ENCODE measurements at places on chromosomes 3 and 15.

DNA sequence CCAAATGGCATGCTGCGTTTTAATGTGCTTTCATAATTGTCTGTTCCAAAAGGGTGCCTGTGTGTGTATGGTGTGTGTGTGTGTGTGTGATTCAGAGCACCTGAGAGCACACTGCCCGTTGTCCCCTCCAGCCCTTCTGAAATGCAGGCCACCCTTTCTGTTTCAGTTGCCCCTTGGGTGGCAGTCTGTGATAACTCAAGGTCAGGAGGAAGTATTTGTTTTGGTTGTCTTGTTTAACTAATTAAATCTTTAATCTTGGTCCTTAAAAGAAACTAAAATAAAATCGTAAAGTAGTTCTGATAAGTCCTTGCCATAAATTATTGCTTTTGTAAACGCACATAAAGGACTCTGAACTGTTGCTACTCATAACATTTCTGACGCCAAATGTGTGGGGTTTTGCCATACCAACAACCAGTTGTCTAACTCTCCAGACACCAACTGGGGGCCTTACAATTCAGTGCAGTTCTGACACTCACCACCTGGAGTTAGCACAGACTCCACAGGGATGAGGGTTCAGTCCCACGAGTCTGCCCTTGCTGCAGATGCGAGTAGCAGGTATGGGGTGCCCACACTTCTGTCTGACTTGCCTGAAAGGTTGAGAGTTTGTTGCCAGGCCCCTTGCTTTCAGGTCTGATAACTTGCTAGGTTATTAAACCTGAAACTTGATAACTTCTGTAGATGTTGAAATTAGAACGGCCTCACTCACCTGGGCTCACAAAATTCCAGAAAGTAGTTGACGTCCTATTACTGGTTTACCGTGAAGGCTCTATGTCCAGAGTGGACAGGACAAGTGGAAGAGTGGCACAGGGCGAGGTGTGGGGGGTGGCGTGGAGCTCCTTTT is 157.3 kb downstream of the IGF1R start:
- DNase-seq: no peak

GRCh38 chr3:109059264-109059663 is 58.7 kb downstream of the MORC1 start:
- no peak for DNase-seq

DNA sequence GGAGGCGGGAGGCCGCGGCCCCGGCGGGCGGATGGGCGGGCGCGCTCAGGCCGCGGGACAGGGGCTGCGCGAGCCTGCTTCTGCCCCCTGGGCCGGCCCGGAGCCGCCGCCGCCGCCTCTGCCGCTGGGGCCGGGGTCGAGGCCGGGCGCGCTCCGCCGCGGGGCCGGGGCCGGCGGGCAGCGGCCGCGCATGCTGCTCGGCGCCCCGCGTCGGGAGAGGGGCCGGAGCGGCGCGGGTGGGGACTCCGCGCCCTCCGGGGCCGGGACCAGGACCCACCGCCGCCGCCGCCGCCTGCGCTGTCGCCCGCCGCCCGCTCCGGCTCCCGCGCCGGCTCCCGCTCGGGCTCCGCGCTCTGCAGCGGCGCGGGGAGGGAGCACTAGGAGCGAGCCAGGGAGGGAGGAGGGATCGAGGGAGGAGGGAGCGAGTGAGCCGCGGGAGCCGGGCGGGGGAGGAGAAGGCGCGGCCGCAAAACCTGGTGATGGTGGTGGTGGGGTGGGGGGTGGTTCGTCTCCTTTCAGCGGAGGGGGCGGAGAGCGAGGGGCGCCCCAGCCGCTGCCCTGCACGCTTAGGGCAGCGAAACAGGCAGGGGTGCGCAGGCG is at the start of gene LINGO1:
Gene LINGO1 (minus strand): TSS at position 379 of the 600 bp plus-strand sequence. CDS start 597 bp downstream, outside the sequence.
- no peak for DNase-seq

DNA sequence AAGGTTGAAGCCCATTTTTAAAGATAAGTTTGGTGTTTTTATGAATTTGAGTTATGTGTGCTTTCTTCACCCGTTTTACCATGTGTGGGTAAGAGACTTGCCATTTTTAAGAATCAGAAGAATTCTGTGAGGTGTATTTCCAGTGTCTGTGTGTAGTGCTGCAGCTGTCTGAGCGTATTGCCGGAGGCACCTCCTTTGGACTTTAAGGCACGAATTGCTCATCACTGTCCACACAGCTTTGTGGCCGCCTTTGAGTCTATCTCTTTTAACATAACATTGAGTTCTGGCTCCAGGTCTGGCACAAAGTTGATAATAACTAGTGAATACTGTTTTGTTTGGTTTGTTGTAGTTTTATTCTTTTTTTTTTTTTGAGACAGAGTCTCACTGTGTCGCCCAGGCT is 25.8 kb downstream of the SCG5 start:
- DNase-seq: no peak

DNA sequence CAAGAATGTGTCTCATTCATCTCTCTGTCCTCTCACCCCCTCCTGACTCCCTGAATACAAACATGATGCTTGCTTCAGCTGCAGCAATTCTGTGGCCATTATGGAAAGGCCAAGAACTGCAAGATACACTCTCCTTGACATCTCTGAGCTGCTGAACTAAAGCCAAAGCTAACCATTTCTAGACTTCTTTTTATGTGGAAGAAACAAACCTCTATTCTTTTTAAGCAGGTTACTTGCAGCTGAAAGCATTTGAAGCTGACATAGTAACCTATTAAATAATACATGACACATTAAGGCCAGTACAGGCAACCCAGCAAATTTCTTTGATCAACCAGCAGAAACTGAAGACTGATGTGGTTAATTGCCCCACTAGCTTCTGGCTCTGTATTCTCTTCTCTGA is 17.5 kb downstream of the FHIT start:
- DNase-seq: no peak

DNA sequence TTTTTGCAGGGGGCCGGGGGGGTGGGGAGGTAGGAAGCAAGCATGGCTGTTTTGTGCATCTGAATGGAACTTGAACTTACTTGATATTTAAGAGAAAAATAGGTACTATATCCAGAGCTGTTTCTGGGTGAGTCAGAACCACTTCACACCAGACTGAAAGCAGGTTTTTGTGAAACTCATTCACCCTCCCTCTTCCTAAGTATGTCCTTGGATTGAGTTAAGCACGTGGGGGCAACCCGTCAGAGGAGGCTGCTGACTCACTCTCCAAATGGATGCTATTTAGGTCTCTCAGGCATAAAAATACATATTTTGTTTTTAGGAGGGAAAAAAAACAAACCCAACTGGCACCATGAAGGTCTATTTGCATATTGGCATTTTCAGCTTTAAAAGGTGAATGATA is 270.3 kb downstream of the RYR3 start:
- no peak for DNase-seq

DNA sequence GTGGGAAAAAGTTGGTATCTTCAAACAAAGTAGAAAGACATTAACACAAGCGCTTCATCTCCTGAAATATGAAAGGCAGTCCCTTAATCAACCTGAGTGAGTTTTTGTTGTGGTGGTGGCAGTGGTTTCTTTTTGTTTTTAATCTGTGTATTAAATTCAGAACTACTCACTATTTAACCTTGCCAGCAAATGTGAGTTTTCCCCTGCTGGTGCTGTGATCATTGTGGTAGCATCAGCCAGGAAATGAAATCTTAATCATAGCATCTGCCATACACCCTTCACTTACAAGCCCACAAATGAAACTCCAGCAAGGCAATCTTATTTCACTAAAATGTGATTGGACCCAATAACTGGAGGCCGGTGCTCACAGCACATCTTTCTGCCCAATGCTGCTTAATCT is 229.7 kb downstream of the SHOX2 start:
- no peak for DNase-seq

- DNase-seq: no peak
These were observed 18.1 kb downstream of the CRABP1 start for GRCh38 chr15:78358102-78358870.

GRCh38 chr15:78003539-78004008 is 73.9 kb downstream of the TBC1D2B start:
- no peak for DNase-seq

GRCh38 chr3:148158210-148158609 is 539.5 kb upstream of the AGTR1 start:
- no peak for DNase-seq

DNA sequence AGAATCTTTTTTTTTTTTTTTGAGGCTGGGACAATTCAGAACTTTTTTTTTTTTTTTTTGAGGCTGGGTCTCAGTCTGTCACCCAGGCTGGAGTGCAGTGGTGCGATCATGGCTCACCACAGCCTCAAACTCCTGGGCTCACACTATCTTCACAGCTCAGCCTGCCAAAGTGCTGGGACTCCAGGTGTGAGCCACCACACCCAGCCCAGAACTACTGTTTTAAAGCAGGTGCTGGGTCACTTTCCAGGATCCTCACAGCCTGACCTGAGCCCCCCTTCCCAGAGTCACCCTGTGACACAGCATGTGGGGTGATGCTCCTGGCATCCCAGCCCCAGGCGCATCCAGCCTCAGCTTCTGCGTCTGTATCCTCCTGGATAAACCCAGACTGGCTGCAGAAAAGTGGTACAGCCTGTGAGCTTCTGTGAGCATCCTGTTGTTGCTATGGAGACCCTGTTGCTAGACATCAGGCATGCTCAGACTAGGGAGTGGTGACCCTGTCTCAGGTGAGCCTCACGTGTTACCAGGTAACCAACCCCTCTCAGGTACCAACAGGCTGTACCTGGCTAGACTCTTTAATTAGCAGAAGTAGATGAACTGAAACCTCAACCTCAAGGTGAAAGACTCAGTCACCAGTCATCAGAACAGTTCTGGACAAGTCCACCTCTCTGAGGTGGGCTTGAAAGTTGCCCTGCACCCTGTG is 15.0 kb downstream of the KLF13 start:
- peak; percentile 53 for DNase-seq

DNA sequence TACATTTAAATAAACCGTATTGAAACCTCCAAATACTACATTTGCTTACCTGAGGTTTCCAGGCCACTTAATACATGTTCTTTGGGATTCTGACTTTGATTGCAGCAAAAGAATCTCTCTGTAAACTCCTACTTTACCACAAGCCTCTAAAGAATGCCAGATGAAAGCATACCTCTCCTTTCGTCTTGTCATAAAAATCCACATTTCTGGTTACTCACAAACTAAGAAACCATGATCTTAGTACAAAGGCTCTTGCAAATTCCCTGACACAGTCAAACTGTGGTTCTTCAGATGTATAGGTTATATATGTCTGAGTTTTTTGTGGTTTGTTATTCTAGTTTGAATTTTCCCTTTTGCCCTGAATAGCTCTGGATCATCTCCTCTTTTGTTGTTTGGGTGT is 188.4 kb downstream of the RAP2B start:
- no peak for DNase-seq

DNA sequence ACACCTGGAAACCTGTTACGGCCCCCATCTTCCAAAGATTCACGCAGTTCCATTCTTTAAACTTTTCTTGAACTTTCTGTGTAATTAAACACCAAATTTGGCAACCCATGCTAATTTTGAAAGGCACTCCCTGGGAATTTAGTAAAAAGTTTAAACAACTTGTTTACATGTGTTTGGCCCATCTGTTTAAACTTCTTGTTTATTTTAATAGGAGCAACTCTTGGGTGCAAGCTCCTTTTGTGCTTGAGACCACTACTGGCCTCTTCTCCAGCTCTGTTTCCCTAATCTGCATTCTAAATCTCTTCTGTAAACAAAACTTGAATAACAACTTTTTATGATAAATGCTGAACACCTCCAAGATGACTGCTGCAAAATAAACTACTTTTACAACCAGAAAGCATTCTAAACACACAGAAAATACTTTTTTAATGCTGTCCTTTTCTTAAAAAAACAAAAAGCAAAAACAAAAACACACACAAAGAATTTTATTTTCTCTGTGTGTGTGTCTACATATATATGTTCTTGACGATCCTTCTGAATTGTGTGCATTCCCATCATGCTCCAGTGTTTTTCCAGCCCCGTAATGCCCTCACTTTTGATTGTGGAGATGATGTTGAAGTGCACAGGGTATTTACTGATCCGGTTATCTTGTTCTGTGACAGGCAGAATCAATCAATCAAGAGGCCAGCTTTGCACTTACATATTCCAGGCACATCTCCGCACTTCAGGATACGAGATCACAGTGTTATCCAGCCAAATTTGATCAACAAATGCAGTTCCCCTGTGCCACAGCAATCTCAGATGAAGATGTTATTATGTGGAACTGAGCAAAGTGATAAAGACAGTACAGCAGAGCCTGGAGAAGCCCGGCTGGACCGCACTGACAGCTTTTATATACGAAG is 416.9 kb downstream of the FOXP1 start:
- DNase-seq: no peak

GRCh38 chr3:38085311-38085942 is 46.4 kb downstream of the DLEC1 start:
- DNase-seq: no peak

GRCh38 chr15:82128401-82129148 is 82.8 kb upstream of the MEX3B start:
- no peak for DNase-seq

Measured in CD4-positive, alpha-beta T cell treated with Interleukin-17A for 1 hour (primary cell).